ENCODE measurements at places on chromosomes 5 and 9.

DNA sequence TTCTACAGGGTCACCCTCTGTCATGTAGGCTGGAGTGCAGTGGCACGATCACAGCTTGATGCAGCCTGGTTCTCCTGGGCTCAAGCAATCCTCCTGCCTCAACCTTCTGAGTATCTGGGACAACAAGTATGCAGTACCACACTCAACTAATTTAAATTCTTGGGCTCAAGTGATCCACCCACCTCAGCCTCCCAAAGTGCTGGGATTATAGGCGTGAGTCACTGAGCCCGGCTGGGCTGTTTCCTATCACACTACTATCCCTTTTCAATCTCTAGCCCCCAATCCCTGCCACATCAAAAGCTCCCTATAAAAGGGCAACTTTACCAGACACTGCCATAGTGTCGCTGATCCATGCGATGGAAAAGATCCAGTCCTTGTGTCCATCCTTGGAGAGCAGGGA lies 20.4 kb downstream of the DCAF12 start:
- no peak for DNase-seq

DNA sequence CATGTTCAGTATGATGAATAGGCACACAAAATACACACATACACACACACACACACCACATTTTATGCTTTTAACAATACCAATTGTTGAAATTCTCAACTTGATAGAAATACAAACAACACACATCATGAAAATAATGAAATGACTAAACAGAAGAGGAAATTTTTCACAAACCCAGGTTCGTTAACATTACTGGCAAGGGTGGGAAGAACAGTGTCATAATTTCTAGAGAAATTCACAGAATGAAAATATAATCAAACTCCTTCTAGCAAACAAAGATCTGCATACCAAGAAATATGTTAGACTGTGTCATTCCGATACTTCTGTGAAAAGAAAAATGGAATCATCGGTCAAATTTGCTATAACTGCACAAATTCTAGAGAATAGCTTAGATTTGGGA lies 41.9 kb downstream of the ST8SIA4 start:
- DNase-seq = no peak

GRCh38 chr9:98084396-98084795 lies 27.9 kb downstream of the NANS start:
- peak; percentile 56 for DNase-seq

DNA sequence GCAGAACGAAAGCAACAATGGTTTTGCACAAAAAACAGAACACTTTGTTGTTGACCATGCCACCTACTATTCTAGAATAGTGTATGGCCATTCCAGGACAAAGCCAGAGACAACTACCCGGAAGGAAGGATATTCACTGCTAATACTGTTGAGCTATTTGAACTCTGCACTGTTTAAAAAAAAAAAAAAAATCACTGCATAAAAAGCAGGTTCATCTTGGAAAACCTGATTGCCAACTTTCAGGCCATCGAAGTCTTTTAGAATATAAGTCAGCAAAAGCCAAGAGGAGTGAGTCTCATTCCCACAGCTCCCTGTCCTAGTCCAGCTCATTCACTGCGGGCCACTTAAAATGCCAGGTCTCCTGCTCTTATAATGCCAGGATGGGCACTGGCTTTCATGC lies 4.0 kb downstream of the ENC1 start:
- no peak for DNase-seq

DNA sequence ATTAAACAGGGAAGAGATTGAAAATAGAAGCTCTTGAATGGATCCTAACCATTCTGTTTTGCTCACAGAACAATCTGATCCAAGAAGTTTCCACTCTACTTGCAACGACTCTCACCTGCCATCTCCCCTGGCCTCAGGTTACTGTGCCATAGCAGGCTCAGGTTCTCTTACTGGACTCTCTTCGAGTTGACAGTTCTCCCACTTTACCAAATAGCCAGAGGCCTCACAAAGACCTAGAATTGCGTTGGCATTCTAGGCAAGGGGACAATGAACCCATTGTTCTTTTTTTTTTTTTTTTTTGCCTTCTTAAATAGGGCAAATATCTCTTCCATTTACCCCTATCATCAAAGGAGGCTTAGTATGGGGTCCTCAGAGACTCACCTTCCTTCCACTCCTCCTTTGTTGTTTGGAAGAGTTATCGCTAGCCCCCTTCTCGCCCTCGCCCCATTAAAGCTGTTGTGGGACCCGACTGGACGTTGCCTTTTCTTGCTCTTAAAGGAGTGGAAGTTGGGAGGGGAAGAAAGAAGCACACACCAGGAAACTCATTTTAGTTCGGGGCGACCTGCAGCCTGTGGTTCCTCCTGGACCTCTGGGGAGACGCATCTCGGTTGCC lies 688 bp upstream of the PLPPR1 start:
- no peak for DNase-seq

- DNase-seq = no peak
Measured at GRCh38 chr5:136631186-136631585, 265.8 kb upstream of the TRPC7 start.

- DNase-seq = no peak
Measured at GRCh38 chr5:165244407-165244806, 1739.0 kb downstream of the MAT2B start.

DNA sequence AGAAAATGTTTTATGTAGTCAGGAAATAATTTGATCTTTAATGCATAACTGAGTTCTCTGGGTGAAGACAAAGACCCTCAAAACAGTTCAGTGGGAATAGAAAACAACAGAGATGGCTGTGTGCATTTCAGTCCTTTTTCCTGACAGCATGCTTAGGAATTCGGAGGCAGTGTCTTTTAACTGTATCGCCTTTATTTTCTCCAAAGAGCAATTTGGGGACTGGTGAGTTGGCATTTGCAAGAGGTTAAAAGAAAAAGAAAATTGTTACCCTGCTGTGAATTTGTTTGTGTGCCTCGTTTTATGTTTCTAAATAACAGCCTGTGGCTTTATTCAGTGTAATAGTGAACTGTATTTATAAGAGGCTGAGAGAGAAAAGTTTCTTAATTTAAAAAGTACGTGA lies 227.8 kb upstream of the DMAC1 start:
- DNase-seq = no peak

GRCh38 chr5:15009420-15009819 lies 137.8 kb upstream of the ANKH start:
- DNase-seq = peak; percentile 82

Measured in fibroblast of skin of back (primary cell).